ENCODE measurements at places on chromosomes 6 and 20.

- no peak for DNase-seq
Observed at GRCh38 chr6:137430954-137431353, 63.2 kb downstream of the OLIG3 start.

DNA sequence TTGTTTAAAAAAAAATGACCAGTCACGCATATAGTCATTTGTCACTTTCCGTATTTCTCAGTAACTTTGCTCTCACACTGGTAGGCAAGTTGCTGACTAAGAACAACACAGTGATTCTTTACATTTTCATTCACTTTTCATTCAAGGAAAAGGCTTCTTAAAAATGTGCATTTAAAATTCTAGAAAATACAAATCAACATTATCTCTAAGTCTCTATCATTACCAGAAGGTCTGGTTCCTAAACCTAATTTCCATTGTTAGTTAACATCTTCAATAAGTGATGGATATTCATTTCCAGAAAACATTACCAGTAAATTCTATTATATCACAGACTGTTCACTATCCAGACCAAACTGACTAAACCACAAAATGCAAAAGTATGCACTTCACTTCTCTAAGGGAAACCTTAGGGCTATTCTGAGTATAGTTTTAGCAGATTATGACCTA is 115.3 kb downstream of the AHI1 start:
- DNase-seq, result peak; percentile 10

GRCh38 chr6:100420711-100421110 is 44.0 kb downstream of the SIM1 start:
- DNase-seq, result no peak

GRCh38 chr6:89298680-89299465 is 16.2 kb downstream of the GABRR2 start:
- DNase-seq, result peak; percentile 48

GRCh38 chr20:13221673-13222318 is 722 bp downstream of the ISM1 start:
- peak; percentile 86 for DNase-seq

DNA sequence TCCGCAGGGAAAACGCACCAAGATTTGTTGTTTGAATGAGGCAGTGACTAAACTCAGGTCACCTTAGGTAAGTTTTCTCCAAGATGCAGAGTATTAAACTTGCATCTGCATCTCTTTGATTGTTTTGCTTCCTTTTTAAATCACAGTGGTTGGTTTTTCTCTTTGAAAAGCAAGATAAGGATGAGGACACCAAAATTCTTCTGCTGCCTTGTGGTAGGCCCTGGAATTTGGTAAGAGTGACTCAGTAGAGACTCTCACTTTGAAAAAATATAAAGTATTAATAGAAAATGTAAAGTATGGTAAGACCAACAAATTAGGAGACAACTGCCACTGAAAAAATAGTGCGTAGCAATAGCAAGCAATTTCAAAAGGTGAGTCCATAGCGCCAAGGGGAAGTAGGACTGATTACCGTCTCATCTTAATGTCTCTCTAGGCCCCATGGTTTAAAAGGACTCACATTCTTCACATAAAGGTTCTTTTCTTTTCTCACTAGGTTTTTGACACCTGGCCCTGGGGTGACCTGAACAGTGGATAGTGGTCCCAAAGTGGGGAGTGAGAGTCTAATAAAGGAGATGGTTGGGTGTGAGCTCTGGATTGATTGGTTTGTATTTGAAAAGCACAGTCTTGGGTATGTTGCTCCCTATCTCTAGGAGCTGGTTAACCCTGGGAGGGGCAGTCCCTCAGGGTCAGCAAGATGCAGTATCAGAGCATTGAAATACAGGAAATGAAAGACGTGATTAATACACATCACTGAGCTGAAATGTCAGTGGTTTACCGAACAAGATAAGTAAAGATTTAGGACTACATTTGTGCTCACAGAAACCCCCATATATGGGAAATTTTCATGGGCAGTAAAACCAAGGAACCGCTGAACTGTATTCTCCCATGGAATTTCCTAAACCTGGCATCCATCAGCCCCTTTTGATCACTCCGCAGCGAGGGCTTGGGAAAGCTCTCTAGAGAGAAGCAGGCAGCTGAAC is 221.2 kb downstream of the SLC24A3 start:
- peak; percentile 23 for DNase-seq

- DNase-seq, result peak; percentile 45
Observed at GRCh38 chr6:11120271-11121005, 8.9 kb upstream of the ERVFRD-1 start.

DNA sequence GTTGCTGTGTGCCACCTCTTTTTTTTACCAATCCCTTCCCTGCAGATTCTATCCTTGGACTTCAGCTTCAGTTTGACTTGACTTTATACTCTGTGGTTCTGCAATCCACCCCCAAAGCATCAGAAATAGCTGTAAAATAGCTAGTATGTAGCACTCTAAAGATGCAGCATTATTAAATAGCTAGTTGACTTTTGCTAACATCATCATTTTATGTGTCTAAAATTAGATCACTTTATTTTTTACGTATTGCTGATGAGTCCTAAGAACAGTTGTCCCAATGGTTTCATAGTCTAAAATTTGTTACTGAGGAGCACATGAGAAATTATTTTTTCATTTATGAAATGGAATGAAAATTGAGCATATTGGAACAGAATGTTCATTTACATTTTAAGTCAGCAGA is 138.2 kb downstream of the NKAIN2 start:
- no peak for DNase-seq

DNA sequence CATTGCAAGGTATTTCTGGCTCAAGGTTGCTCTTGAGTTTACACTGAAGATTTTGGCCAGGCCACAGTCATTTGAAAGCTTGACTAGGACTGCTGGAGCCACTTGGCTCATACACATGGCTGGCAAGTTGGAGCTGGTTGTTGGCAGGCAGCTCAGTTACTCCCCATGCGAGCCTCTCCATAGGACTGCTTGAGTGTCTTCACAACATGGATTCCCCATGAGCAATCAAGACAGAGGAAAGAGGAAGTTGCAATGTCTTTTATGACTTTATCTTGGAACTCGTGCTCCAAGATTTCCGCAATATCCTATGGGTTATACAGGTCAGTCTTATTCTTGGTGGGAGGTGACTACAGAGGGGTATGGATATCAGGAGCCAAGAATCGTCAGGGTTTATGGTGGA is 1.4 kb upstream of the MANBAL start:
- DNase-seq, result no peak

Measured in astrocyte of the hippocampus (primary cell).